ENCODE measurements at places on chromosomes 3 and 15.

DNA sequence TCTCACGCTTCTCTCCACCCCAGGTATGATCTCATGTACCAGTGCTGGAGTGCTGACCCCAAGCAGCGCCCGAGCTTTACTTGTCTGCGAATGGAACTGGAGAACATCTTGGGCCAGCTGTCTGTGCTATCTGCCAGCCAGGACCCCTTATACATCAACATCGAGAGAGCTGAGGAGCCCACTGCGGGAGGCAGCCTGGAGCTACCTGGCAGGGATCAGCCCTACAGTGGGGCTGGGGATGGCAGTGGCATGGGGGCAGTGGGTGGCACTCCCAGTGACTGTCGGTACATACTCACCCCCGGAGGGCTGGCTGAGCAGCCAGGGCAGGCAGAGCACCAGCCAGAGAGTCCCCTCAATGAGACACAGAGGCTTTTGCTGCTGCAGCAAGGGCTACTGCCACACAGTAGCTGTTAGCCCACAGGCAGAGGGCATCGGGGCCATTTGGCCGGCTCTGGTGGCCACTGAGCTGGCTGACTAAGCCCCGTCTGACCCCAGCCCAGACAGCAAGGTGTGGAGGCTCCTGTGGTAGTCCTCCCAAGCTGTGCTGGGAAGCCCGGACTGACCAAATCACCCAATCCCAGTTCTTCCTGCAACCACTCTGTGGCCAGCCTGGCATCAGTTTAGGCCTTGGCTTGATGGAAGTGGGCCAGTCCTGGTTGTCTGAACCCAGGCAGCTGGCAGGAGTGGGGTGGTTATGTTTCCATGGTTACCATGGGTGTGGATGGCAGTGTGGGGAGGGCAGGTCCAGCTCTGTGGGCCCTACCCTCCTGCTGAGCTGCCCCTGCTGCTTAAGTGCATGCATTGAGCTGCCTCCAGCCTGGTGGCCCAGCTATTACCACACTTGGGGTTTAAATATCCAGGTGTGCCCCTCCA is 19.1 kb downstream of the TYRO3 start:
- H3K4me3 ChIP-seq = no peak overlapping the region
- no peak for DNase-seq
- no peak overlapping the region for H3K27ac ChIP-seq

DNA sequence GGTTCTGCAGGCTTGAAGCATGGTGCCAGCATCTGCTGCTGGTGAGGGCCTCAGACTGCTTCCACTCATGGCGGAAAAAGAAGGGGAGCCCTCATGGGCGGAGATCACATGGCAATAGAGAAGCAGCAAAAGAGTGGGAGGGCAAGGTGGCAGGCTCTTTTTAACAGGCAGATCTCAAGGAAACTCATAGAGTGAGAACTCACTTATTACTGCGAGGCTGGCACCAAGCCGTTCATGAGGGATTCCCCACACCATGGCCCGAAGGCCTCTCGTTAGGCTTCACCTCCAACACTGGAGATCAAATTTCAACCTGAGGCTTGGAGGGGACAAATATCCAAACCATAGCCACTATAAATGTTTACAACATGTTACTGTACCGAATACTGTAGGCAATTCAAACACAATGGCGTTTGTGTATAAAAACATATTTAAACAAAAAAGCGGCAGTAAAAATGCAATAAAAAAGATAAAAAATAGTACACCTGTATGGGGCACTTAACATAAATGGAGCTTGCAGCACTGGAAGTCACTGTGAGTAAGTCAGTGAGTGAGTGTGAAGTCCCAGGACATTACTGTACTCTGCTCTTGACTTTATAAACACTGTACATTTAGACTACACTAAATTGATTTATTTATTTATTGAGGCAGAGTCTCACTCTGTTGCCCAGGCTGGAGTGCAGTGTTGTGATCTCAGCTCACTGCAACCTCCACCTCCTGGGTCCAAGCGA is 18.8 kb upstream of the MOBP start:
- H3K4me1 ChIP-seq = no peaks in the 10 kb centered on the region
- H3K36me3 ChIP-seq = no peaks in the 10 kb centered on the region

- H3K36me3 ChIP-seq = no peaks in the 10 kb centered on the region
- DNase-seq = no peak
- no peaks in the 10 kb centered on the region for H3K27me3 ChIP-seq
- H3K27ac ChIP-seq = no peak overlapping the region
- H3K4me3 ChIP-seq = no peak overlapping the region
These were observed 215.6 kb downstream of the CADPS start for GRCh38 chr3:62659660-62660059.

DNA sequence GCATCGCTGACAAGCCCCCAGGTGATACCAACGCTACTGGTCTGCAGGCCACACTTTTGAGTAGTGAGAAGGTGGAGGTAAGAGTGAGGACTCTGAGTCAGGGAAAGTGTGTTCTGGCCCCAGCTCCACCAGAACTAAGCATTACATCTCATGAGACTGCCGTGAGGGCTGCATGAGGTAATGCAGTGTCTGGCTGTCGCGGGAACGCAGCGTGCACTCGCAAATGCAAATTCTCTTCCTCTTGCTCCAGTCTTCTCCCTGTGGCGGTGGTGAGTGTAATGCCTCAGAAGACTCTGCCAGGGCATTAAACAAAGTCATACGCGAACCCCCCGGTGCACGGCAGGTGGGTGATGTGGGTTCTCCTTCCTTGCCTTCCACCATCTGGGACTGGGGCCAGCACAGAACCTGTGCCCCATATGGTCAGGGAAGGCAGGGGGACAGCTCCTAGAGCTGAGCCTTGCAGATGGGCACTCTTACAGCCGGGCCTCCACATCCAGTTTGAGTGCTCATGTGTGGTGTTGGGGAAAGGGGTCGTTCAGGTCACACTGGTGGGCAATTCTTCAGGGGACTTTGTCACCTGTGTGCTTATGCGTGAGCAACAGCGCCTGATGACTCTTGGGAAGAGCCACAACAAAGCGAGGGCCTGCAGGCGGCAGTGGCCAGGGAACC is 175.8 kb downstream of the XXYLT1 start:
- H3K36me3 ChIP-seq = no peaks in the 10 kb centered on the region
- H3K4me3 ChIP-seq = no peak overlapping the region
- no peak overlapping the region for H3K27ac ChIP-seq
- no peaks in the 10 kb centered on the region for H3K27me3 ChIP-seq
- H3K4me1 ChIP-seq = no peaks in the 10 kb centered on the region
- DNase-seq = no peak

DNA sequence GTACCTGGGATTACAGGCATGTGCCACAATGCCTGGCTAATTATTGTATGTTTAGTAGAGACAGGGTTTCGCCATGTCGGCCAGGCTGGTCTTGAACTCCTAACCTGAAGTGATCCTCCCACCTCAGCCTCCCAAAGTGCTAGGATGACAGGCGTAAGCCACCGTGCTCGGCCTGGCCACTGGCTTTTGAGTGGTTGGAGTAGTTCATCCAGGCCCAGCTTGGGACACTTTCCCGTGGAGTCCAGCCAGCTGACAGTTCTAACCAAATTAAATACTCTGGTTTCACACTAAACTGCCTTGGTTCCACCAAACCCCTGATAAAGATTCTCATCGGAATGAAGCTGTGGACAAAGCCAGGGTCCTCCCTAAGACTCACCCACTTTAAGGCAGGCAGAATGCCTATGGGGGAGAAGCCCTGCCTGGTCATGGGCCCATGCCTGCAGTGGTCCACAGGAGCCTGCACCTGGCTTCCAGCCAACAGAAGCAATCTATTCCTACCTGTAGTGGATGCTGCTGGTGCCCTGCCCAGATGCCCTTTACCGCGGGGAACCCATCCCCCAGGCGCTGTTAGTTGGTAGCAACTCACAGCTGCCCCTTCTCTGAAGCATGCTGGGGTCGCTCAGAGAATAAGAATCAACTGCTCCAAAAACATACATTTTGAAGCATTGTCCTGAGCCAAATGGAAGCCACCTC is 5.2 kb upstream of the SLC28A1 start:
- DNase-seq = no peak
- H3K4me1 ChIP-seq = no peaks in the 10 kb centered on the region
- no peaks in the 10 kb centered on the region for H3K27me3 ChIP-seq
- H3K36me3 ChIP-seq = no peaks in the 10 kb centered on the region
- no peak overlapping the region for H3K27ac ChIP-seq

DNA sequence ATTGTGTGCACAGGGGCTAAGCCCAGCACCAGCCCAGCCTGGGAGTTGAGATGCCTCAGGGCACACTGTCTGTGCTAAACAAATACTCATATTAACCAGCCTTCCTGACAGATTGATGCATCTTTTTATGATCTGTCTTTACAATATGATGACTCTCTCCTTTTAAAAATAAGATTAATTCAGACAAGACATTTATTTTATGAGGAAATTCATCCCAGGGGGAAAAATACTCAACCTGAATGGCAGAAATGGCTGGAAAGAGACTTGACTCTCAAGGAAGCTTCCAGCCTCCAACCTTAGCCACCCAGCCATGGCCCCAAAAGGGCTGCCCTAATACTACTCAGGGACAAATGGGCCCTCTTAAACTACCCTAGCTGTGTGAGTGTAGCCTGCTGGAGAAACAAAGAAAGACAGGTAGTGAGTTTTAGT is 46.9 kb downstream of the NOX5 start:
- no peaks in the 10 kb centered on the region for H3K27me3 ChIP-seq
- H3K36me3 ChIP-seq = no peaks in the 10 kb centered on the region
- DNase-seq = no peak

GRCh38 chr3:70488131-70488530 is 175.7 kb upstream of the MDFIC2 start:
- H3K27me3 ChIP-seq = peaks cover 4% of the 10 kb centered on the region
- H3K4me3 ChIP-seq = no peak overlapping the region
- H3K4me1 ChIP-seq = no peaks in the 10 kb centered on the region

DNA sequence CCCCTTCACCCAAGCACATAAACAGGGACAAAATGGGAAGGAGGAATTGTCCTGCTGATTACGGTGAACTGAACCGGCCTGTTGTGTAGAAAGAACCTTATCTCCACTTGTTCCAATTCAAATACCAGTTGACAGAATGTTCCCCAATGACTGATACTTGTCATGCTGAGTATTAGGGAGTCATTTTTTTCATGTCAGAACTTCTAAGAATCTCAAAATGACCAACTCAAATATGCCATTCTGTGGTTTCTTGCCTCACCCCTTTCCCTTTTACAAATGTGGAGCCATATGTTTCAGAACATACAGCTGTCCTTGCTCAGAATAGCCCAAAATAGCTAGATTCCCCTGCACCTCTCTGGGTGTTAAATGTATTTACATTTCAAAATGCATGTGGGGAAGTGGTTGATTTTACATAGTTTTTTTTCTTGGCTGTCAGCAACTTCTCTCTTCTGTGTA is 405.9 kb upstream of the TBL1XR1 start:
- no peak overlapping the region for H3K27ac ChIP-seq
- H3K27me3 ChIP-seq = no peaks in the 10 kb centered on the region
- no peak overlapping the region for H3K4me3 ChIP-seq
- DNase-seq = no peak

- H3K36me3 ChIP-seq = no peaks in the 10 kb centered on the region
- no peaks in the 10 kb centered on the region for H3K4me1 ChIP-seq
- H3K27me3 ChIP-seq = no peaks in the 10 kb centered on the region
- H3K27ac ChIP-seq = no peak overlapping the region
These were observed 41.2 kb downstream of the BOC start for GRCh38 chr3:113252553-113252952.

- H3K4me3 ChIP-seq = no peak overlapping the region
- no peak overlapping the region for H3K27ac ChIP-seq
- no peak for DNase-seq
- peaks cover 14% of the 10 kb centered on the region for H3K4me1 ChIP-seq
- H3K27me3 ChIP-seq = no peaks in the 10 kb centered on the region
- H3K36me3 ChIP-seq = no peaks in the 10 kb centered on the region
These were observed 41.8 kb downstream of the FILIP1L start for GRCh38 chr3:100072326-100073048.

DNA sequence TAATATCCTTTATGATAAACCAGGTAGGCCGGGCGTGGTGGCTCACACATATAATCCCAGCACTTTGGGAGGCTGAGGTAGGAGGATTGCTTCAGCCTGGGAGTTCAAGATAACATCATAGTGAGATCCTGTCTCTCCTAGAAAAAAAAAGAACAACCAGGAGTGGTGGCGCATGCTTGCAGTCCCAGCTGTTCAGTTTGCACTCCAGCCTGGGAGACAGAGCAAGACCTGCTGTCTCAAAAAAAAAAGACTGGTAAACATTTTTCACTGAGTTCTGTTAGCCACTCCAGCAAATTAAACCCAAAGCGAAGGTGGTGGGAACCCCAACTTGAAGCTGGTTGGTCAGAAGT is 9.6 kb upstream of the IRAK2 start:
- no peaks in the 10 kb centered on the region for H3K4me1 ChIP-seq
- no peak overlapping the region for H3K4me3 ChIP-seq
- H3K27ac ChIP-seq = no peak overlapping the region
- DNase-seq = no peak

Measured in effector memory CD4-positive, alpha-beta T cell (primary cell).